ENCODE measurements at places on chromosomes 7 and 10.

DNA sequence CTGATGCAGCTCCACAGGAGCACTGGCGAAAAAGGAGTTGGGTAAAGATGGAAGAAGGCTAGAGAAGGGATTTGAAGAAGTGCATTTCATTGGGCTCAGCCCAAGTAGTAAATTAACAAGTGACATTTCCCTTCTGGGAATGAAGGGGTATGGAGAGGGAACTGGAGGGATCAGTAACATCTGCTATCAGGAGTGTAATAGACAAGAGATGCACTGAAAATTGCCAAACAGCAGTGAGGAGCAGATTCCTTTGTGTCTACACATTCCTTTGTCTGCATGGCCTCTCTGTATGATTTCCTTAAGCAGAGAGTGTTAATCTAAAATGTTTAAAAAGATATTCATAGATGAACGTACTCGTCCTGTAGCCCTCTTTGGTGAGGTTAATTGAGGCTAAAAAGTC lies 148.2 kb upstream of the FERD3L start:
- DNase-seq, result no peak

- DNase-seq, result no peak
Observed at GRCh38 chr7:5423976-5424748, 528 bp upstream of the TNRC18 start.

DNA sequence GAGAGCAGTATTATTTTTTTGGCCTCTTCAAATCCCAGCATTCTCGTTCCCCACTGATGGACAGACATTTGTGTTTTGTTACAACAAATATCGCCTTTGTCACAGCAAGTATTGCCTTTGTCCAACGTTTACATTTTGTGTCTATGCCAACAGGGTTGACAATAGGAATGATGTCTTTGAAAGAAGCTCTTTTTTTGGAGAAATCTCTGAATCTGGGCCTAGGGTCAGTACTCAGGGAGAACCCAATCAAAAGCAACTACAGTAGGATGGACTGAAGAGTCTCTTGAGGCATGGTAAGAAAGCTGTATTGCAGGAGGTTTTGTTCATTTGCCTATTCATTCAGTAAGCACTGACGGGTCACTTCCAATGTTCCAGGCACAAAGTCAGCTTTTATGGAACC lies 57.7 kb upstream of the KLF14 start:
- DNase-seq, result no peak

DNA sequence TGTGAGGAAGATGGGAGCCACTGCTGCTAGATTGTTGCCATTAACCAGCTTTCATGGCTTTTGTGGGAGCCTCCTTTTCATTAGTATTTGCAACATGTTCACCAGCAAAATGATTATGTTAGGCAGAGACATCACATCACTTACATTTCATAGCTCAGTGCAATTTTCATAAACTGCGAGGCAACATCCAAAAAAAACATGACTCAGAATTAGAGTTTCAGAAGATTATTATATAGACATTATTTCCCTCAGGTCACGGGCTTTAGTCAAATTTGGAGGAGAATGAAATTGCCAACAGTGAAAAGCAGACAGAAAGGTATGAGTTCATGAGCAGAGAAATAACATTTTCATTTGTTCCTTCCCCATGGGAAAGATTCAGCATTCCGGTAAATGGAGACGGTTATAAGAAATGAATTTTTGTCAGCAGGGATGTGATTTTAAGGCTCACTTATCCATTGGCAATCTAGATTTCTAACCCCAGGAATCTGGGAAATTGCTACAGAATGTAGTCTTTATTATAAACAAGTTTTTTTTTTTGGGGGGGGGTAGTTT lies 573.2 kb downstream of the AUTS2 start:
- no peak for DNase-seq

- DNase-seq, result no peak
Observed at GRCh38 chr7:77245015-77245755, 45.6 kb upstream of the FGL2 start.

GRCh38 chr10:87976101-87976743 lies 112.8 kb downstream of the PTEN start:
- DNase-seq, result no peak

GRCh38 chr10:4984971-4985594 lies 18.6 kb downstream of the AKR1C2 start:
- no peak for DNase-seq

- DNase-seq, result no peak
Observed at GRCh38 chr7:107304063-107304462, 135.3 kb downstream of the HBP1 start.

DNA sequence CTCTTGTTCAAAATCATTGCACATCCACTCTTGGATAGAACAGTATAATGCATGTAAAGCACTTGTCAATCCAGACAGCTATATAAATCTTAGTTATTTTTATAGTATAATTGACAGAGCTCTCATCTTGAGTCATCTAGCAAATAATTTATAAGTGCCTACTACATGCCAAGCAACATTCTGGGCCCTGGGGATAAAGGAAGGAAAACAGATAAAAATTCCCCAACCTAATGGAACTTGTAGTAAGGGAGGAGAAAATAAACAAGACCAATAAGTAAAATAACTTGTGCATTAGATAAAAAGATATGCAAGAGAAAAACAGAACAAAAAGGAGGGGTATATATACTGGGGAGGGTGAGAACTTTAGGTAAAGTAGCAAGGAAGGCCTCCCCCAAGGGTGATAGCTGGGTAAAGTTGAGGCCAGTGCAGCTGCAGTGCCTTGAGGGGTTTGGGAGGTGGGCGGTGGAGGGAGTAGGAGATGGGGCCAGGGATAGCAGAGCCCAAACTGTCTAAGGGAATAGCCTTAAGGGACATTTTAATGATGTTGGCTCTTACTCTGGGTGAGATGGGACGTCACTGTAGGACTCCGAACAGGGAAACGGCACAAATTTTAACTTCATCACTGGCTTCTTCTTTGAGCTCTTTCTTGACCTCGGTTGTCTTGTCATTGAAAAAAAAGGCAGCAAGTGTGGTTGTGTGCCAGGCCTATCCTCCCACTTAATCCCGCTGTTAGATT lies 79.3 kb upstream of the SEC61G start:
- no peak for DNase-seq

- no peak for DNase-seq
Observed at GRCh38 chr10:133170092-133170491, 10.1 kb downstream of the KNDC1 start.

DNA sequence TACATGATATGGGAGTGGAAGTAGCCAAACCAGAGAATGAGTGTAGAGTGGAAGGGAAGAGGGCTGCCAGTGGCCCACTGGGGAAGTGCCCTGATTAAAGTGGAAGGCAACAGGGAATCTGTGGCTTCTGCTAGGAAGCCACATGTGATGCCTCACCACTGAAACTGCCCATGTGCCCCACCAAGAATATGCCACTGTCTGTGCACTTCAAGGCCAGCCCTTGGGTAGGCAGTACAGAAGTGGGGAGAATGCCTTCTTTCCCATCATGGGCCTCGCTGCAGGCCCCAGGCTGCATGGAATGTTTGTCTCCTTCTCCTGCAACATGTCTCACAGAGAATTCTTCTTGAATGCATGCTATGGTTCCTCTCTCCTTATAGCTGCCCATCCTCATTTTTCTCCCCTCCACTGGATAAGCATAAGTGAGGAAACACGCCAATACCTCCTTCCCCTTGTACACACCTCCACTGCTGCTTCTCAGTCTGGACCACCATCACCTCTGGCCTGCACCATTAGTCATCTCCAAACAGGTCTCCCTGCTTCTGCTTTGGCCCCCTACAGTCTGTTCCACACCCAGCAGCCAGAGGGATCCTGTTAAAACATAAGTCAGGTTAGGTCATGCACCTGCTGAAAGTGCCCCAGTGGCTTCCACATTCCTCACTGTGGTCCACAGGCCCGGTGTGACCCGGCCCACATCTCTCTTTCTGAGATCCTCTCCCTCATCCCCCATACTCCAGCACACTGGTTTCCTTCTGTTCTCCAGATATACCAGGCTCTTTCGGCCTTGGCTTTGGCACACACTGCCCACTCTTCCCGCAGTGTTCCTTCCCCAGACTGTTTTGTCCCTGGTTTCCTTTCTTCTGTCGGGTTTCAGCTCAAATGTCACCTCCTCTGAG lies 37.1 kb downstream of the SNX10 start:
- no peak for DNase-seq

- DNase-seq, result no peak
Observed at GRCh38 chr7:96320442-96320841, 1.5 kb downstream of the SLC25A13 start.

- no peak for DNase-seq
Observed at GRCh38 chr10:5117026-5117425, 22.8 kb downstream of the AKR1C3 start.

- peak; percentile 2 for DNase-seq
Observed at GRCh38 chr10:98170249-98171117, 36.0 kb downstream of the R3HCC1L start.

DNA sequence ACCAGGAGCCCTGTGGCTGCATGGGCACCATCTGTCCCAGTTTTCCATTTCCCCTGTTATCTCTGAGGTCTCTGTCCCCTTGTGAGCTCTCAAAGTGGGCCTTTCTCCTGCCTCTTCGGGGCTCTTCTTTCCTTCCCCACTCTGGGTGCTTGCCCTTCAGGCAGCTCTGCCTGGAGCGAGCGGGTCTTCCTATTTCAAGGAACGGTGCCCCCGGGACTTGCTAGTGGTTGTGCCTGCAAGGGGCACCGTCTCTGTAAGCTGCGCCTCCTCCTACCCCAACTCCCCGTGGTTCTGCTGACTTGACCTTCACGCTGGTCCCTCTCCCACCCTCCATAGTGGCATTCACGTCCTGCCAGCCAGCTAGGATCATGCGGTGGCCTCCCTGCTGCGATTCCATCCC lies 110.1 kb downstream of the DOCK1 start:
- no peak for DNase-seq

GRCh38 chr10:109427411-109427810 lies 495.9 kb downstream of the XPNPEP1 start:
- DNase-seq, result no peak

- no peak for DNase-seq
Observed at GRCh38 chr7:70761711-70762328, 370.1 kb upstream of the GALNT17 start.

DNA sequence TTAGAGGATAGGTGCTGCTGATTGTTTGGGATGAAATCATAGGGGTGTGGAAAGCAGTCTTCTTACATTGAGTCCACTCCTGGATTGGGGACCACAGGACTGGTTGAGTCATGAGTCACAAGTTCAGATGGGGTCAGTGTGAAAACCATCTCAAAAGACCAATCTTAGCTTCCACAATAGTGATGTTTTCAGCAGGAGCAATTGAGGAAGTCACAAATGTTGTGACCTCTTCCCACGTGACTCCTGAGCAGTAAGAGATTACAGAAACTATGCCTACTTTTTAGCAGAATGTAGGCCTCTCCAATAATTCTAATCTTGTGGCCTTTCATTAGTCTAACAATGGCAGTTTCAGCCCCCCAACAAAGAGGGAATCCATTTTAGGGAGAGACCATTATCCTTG lies 256.9 kb upstream of the CDC14C start:
- no peak for DNase-seq

GRCh38 chr10:86357041-86357440 lies 9.6 kb downstream of the GRID1 start:
- DNase-seq, result no peak

DNA sequence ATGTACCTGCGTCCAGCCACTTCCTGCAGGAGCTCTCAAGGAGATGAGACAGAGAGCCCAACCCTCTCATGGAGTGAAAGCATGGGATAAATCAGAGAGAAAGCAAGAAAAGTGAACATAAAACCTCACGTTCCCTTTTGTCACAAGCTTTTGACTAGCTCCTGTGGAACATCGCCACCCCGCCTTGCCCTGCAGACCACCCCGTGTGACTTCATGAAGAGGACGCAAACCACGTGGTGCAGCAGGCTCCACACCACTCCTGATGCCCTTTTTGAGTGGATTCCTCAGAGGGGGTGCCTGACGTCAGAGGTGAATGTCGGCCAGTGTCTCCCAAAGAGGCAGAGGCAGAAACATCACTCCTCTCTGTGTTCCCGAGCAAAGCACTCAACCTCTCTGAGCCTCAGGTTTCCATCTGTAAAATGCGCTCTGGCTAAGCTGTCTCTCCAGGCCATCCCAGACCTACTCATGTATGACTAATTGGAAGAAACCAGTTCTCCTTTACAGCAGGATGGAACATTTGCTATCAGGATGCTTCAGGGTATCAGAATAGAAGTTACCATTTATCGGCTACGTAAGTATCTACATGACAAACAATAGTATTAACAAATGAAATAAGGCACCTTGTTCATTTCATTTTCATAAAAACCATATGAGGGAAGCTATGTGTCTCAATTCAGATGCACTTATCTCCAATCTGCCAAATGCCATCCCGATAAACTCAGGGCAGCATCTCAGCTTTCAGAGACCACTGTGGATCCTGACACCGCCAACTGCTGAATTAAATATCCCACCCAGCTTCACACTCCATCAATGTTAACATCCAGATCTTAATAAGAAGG lies 5.3 kb downstream of the ZNF488 start:
- DNase-seq, result no peak

- no peak for DNase-seq
Observed at GRCh38 chr7:15478401-15478800, 83.4 kb downstream of the AGMO start.

GRCh38 chr10:32882076-32882475 lies 76.0 kb downstream of the ITGB1 start:
- DNase-seq, result no peak

DNA sequence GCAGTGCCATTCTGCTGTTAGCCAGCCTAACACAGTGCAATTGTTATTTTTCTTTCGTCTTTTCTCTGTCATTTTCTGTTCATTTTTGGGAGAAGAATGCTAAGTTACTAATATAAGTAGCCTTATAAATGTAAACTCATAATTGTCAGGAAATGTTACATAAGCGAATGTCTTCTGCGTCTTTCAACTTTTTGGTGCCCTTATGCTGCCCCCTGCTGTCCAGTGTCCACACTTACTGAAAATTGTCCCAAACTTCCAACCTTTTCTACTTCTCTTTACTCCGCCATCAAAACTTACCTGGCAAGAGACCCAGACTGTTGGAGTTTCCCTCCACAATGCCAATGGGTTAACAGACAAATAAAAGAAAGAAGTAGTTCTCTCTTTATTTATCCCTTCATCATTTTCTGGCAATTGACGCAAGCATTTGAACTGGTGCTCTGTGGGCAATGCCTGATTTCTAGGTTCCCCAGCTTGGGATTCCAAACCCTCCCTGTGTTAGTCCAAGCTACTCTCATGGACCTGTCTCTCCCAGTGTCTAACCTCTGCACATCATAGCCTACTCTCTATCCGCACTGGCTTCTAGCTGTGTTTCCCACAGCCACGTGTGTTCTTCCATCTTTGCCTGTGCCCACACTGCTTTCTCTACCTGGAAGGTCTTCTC lies 21.0 kb upstream of the EPC1 start:
- peak; percentile 63 for DNase-seq

GRCh38 chr7:42673951-42674350 lies 237.9 kb downstream of the C7orf25 start:
- DNase-seq, result no peak

Measured in stimulated activated CD8-positive, alpha-beta memory T cell treated with anti-CD3 and anti-CD28 coated beads, Interleukin-4, amount 100 ng/mL, for 1 hour (primary cell).